Kidney epithelial cell (primary cell): ENCODE measurements at places on chromosomes 1 and 21. TPM values are rescaled to one million over a fixed set of nuclear protein-coding genes. Genes with fewer than 3 reads are reported as not detected.

Gene SLAMF6
- total RNA-seq = not detected in 2 replicates

Gene SERTAD4
- total RNA-seq = 10.6 and 11.4 TPM in 2 replicates

Gene ELAVL4
- total RNA-seq = 0.13 TPM in 1 of 2 replicates, not detected in the other

Gene NBPF10
- 0.82 and 1.4 TPM in 2 replicates for total RNA-seq

Gene KIRREL1
- 119 and 126 TPM in 2 replicates for total RNA-seq

Gene PCBP3
- 0.55 and 1.3 TPM in 2 replicates for total RNA-seq

Gene SLC44A3
- total RNA-seq = 13.1 and 14.6 TPM in 2 replicates

Gene PGLYRP4
- total RNA-seq = 0.07 and 0.71 TPM in 2 replicates

Gene OSCP1
- total RNA-seq = 11.3 and 13.9 TPM in 2 replicates

Gene CORT
- not detected in 2 replicates for total RNA-seq

Gene PDE9A
- 3.9 and 4.2 TPM in 2 replicates for total RNA-seq

Gene DCDC2B
- not detected in 2 replicates for total RNA-seq

Gene OR2G6
- total RNA-seq = not detected in 2 replicates

Gene CRYZL1
- total RNA-seq = 12.6 and 22.7 TPM in 2 replicates

Gene NBPF11
- 9.5 and 12.3 TPM in 2 replicates for total RNA-seq

Gene FCAMR
- not detected in 2 replicates for total RNA-seq

Gene OLIG2
- not detected in 2 replicates for total RNA-seq

Gene TLCD4
- 3.0 and 4.0 TPM in 2 replicates for total RNA-seq

Gene RYR2
- not detected in 2 replicates for total RNA-seq

Gene LRRC7
- total RNA-seq = 0.04 TPM in 1 of 2 replicates, not detected in the other

Gene CD34
- total RNA-seq = 0.04 and 0.41 TPM in 2 replicates

Gene CD53
- not detected in 2 replicates for total RNA-seq

Gene OR10Z1
- not detected in 2 replicates for total RNA-seq

Gene MPL
- total RNA-seq = not detected in 2 replicates

Gene TMEM61
- total RNA-seq = 0.41 and 1.6 TPM in 2 replicates

Gene PADI6
- not detected in 2 replicates for total RNA-seq

Gene TSTD1
- 112 and 116 TPM in 2 replicates for total RNA-seq

Gene LMX1A
- not detected in 2 replicates for total RNA-seq

Gene LCE1A
- not detected in 2 replicates for total RNA-seq

Gene GPR157
- 6.4 and 9.4 TPM in 2 replicates for total RNA-seq

Gene PRMT6
- 22.1 and 26.2 TPM in 2 replicates for total RNA-seq

Gene PLA2G2C
- total RNA-seq = not detected in 2 replicates

Gene ALX3
- total RNA-seq = not detected in 2 replicates

Gene MTARC1
- total RNA-seq = 3.5 and 7.7 TPM in 2 replicates

Gene TRPM2
- total RNA-seq = 2.8 and 2.9 TPM in 2 replicates

Gene FAM151A
- total RNA-seq = not detected in 2 replicates
